Stimulated activated CD8-positive, alpha-beta memory T cell treated with anti-CD3 and anti-CD28 coated beads, Interleukin-7, amount 100 ng/mL, for 24 hours (primary cell): ENCODE measurements at places on chromosomes 7 and 10.

DNA sequence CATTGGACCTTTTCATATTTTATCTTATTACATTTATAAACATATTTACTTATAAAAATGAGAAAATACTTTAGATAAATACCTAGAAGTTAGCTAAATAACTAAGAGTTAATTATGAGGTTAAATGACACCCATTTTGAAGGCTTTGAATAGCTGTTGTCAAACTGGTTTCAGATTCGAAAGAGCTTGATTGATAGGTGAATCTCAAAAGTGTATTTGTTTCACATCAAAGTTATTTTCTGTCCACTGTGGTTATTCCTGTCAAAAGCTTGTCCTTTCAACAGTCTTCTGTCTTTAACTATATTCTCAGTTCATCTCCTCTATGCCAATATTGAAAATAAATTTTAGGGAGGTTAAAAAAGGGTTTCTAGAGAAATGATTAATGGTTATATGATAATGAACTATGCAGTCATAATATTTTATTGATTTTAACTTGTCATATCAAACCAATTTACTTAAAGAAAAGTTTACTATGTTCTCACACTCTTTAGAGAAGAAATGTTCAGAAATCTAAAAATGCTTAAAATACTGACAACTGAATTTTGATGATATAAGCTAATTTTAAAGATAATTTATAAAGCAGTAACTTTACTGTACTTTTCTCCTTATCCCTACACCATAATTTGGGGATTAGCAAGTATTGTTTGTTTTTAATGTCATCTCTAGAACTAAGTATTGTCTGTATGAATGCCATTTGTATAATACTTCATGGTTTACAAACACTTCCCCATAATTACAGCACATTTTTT lies 72.0 kb upstream of the FOXP2 start:
- DNase-seq = no peak

DNA sequence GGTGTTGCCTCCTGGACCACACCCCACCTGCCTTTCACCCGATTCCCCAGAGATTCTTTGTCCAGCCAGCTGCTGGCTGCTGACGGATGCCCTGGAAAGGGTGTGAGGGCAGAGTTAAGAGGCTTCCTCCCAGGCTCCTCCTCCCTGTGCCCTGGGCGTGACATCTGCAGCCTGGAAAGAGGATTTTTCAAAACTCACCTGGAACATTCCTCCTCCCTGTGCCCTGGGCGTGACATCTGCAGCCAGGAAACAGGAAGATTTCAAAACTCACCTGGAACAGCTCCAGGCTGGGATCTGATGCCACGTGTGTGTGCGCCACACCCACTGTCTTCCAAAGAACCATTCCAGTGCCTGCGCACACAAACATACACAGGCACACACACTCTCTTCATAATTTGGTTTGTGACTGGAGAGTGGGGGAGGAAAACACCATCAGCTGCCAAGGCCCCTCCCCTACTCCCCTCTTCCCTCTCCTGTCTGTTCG lies 5.2 kb downstream of the MARVELD1 start:
- no peak for DNase-seq

GRCh38 chr10:129896860-129897200 lies 67.2 kb downstream of the EBF3 start:
- DNase-seq = no peak

GRCh38 chr10:43795093-43795492 lies 146.4 kb upstream of the ZNF32 start:
- DNase-seq = no peak

DNA sequence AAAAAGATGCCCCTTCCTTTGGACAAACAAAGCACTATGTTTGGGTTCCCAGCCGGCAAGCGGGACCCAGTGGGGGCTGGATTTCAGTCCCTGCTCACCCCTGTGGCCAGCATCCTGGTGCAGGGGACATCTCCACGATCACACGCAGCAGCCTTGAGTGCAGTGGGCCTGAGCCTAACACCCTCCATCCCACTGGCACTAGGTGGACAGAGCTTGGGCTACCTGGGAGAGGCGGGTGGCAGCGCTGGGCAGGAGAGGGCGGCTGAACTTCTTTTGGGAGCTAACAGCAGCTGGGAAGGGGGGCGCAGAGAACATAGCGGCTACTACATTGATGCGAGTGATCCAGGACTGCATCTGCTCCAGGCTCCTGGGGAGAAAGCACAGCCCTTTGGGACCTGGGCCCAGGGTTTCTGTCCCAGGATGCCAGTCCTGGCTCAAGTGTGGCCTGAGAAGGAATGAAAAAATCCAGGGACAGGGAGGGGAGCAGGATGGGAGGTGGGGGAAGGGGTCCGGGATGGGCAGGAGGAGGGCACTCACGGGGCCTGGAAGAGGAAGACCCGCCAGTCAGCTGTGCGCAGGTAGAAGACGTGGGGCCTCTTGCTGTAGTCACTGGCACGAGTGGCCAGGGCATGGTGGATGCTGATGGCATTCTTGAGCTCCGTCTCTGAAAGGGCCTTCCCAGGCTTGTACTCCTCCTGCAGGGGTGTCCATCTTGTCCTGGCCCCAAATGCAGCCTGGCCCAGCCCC lies 9.0 kb downstream of the NFKB2 start:
- no peak for DNase-seq

DNA sequence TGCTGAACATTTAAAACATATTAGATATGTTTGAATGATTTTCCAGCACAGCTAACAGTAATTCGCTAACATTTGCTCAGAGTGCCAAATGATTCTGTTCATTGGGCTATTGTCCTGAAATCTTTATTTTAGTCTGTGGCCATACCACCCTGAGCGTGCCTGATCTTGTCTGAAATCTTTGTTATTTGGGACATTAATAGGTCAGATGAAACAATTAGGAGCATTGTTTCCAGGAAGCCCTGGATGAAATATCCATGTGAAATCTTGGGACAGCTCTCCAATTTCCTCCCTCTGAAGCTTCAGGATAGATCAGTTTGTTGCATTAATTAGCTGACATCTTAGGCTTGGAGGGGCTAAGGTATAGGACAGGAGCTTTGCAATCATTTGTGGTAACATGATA lies 512.0 kb downstream of the KIF20B start:
- DNase-seq = no peak

GRCh38 chr7:37666026-37666799 lies 17.4 kb upstream of the GPR141 start:
- DNase-seq = no peak

DNA sequence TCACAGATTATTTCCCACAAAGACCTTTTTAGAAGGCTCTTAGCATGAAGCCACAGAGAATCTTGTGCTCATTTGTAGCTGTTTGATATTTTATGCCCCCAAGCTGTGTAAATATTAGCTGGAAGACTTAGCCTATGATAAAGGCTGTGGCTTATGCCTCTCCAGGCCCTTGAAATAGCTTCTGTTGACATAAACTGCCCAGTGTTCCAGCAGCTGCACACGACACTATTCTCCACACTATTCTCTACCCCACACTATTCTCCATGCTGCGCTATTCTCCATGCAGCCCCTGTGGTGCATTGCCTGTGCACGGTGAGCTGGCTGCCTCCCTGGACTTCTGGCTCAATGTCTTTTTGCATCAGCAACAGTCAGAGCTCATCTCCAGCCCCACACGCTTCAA lies 13.1 kb downstream of the DDC start:
- DNase-seq = no peak

- DNase-seq = no peak
Observed at GRCh38 chr10:108753326-108753725, 1170.0 kb downstream of the XPNPEP1 start.

DNA sequence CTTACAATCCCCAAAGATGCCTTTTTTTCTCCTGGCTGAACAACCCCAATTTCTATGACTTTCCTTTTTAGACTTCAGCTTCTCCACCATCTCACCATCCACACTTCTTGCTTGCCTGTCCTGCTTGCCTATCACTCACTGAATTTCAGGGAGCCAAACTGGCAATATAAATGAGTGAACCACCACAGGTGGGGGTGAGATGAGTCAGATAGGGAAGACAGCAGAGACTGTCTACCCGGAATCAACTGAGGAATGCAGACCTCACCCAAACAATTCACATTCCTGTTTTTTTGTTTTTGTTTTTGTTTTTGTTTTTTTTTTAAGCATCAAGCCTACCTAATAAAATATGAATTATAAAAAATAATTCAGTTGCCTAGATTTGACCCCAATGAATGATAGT lies 273.8 kb downstream of the NRG3 start:
- no peak for DNase-seq

- no peak for DNase-seq
Observed at GRCh38 chr7:16786257-16786656, 18.5 kb downstream of the AGR2 start.

GRCh38 chr7:44213877-44214388 lies 13.2 kb downstream of the YKT6 start:
- no peak for DNase-seq

DNA sequence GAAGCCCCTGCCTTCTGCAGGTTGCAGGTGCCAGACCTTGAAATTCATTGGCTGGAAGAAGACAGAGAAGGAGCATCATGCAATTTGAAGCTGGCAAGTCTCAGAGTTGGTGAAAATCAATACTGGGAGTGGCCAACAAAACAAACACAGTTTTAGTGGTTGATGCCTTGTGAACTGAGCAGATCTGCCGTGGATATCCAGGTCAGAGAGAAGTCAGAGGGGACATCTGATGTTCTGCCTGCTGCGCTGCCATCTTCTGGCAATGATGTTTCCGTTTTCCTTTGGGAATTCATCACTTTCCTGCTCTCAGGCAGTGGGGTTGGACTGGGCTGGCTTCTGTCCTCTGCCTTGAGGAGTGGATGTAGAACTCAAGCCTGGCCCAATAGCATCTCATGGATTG lies 132.0 kb downstream of the RPS24 start:
- no peak for DNase-seq

GRCh38 chr10:3452173-3452626 lies 279.6 kb upstream of the PITRM1 start:
- no peak for DNase-seq

DNA sequence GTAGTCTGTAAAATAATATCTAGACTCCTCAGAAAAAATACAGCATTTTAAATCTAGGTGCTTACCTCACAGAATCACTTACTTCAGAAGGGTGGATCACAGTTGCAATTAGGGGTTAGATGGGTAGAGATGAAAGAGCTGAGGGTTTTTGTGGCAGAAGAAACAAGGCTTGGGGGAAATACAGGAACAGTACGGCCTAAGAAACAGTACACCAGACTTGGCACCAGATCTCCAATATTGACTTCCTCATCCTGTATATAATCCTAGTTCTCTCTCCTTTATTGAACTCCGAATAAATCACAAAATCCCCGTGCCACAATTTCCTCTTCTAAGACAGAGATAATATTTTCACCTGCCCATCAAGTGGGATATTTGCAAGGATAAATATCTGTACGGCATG lies 14.3 kb downstream of the CEP41 start:
- no peak for DNase-seq

GRCh38 chr10:31642281-31642680 lies 286.4 kb downstream of the ARHGAP12 start:
- no peak for DNase-seq

GRCh38 chr10:24561453-24561852 lies 162.2 kb downstream of the ARHGAP21 start:
- no peak for DNase-seq

GRCh38 chr10:12191715-12192114 lies 4.0 kb downstream of the NUDT5 start:
- no peak for DNase-seq

DNA sequence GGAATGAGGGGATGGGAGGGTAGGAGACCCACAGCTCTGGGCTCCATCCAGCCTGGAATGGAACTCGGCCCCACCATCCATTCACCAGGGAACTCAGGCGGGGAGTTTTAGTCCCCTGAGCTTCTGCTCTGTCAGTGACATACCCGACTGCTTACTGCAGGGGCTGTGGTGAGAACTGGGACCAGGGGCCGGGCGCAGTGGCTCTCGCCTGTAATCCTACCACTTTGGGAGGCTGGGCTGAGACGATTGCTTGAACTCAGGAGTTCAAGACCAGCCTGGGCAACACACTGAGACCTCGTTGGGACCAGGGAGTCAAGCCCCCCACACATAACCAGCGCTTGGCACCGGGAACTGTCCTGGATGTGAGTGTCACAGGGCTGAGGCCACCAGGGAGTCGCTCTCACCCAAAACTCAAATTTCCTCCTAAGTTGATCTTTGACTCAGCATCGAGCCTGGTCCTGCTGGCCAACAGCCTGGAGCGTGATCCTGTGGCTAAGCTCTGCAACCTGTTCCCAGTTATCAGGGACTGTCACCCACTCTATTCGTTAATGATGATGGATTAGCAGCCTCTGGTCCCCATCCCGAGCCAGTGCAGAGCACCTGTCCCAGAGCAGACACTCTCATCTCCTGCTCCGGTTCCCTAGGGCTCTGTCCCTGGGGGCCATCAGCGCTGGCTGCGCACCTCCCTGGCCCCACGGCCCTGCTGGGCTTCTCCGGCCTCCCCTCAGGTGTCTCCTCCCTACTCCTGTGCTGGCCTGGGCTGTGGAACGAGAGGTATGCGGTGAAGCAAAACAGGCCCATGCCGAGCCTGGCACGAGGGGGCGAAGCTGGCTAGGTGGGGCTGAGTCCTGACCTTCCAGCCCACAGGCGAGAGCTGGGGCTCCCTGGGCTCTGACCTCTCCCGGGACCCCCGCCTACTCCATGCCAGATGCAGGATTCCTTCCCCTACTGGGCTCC lies 902 bp upstream of the CLDN15 start:
- DNase-seq = no peak

DNA sequence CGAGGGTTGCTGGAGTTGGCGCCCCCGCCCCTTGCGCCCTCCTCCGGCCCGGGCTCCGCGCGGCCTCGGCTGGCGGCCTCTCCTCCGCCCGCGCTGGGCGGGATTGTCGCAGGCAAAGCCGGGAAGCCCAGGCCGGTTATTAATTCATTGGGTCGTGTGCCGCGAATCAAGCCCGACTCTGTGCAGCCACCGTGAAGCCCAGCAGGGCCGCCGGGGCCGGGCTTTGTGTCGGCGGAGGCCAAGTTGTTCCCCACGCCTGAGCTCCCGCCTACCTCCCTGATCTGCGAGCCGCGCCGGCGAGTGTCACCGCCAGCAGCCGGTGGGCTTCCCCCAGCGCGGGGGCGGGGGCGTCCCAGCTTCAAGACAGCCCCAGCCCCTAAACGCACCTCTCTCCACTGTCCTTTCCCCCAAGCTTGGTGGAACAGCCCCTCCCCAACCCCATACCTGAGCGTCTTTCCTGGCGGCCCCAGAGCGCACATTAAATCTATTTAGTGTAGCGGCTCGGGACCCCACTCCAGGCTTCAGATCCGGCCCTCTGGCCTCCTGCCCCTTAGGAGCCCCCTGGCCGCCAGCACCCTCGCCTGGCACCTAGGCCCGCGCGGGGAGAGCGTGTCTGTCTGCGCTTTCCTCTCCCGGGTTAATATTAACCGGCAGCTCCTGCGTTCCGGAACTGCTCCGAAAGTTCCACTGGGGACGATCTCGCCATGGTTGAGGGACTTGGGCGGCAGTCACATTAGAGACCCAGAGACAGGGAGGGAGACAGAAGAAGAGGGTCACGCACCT lies 3.5 kb downstream of the SHH start:
- no peak for DNase-seq
